ENCODE measurements at places on chromosomes 1 and 21. TPM values are rescaled to one million over a fixed set of nuclear protein-coding genes. Genes with fewer than 3 reads are reported as not detected.

DNA sequence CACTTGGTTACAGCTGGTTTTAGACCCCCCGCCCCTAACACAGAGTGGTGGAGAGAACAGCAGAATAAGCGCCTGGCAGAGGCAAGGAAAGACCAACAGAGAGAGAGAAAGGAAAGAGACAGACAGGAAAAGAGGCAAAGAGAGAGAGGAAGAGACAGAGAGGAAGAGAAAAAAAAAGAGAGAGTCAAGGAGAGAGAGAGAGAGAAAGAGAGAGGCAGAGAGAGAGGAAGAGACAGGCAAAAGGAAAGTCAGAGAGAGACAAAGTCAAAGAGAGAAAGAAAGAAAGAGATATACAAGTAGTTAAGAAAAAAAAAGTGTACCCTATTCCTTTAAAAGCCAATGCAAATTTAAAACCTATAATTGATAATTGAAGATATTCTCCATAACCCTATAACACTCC, 13.0 kb upstream of the NEK2 start:
- no peak for DNase-seq
- H3K27me3 ChIP-seq, result peaks cover 12% of the 10 kb centered on the region
- H3K4me3 ChIP-seq, result no peak overlapping the region
- no peak overlapping the region for H3K27ac ChIP-seq

DNA sequence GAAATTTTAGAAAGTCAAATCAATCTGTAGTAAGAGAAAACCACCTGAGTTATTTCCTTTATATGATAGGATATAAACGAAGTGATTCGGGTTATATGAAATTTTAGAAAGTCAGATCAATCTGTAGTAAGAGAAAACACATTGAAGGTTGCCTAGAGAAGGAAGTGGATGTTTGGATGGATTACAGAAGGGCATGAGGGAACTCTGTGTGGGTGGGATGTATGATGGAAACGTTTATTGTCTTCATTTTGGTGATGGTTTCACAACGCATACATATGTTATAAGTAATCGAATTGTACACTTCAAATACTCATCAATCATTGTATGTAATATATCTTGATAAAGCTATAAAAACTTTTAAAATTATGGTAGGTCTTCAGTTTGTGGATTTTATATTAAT, 5.1 kb downstream of the CR1 start:
- no peaks in the 10 kb centered on the region for H3K4me1 ChIP-seq
- H3K27me3 ChIP-seq, result peaks cover 50% of the 10 kb centered on the region
- H3K4me3 ChIP-seq, result no peak overlapping the region
- H3K27ac ChIP-seq, result no peak overlapping the region

- H3K4me3 ChIP-seq, result no peak overlapping the region
- no peak for DNase-seq
- H3K27me3 ChIP-seq, result peaks cover 9% of the 10 kb centered on the region
These were observed 65.6 kb upstream of the RRP15 start for GRCh38 chr1:218219460-218219859.

GRCh38 chr1:61368876-61369275, 286.5 kb downstream of the NFIA start:
- no peak overlapping the region for H3K4me3 ChIP-seq
- no peaks in the 10 kb centered on the region for H3K27me3 ChIP-seq
- H3K4me1 ChIP-seq, result peaks cover 9% of the 10 kb centered on the region
- no peak overlapping the region for H3K27ac ChIP-seq

- H3K4me1 ChIP-seq, result peaks cover 26% of the 10 kb centered on the region
- no peak overlapping the region for H3K27ac ChIP-seq
- H3K27me3 ChIP-seq, result no peaks in the 10 kb centered on the region
- H3K36me3 ChIP-seq, result no peaks in the 10 kb centered on the region
These were observed 11.3 kb downstream of the HIVEP3 start for GRCh38 chr1:41907446-41907845.

GRCh38 chr1:10628685-10629084, 153.9 kb downstream of the PEX14 start:
- peaks cover 3% of the 10 kb centered on the region for H3K36me3 ChIP-seq
- no peak for DNase-seq
- no peak overlapping the region for H3K4me3 ChIP-seq
- no peak overlapping the region for H3K27ac ChIP-seq
- H3K27me3 ChIP-seq, result no peaks in the 10 kb centered on the region

DNA sequence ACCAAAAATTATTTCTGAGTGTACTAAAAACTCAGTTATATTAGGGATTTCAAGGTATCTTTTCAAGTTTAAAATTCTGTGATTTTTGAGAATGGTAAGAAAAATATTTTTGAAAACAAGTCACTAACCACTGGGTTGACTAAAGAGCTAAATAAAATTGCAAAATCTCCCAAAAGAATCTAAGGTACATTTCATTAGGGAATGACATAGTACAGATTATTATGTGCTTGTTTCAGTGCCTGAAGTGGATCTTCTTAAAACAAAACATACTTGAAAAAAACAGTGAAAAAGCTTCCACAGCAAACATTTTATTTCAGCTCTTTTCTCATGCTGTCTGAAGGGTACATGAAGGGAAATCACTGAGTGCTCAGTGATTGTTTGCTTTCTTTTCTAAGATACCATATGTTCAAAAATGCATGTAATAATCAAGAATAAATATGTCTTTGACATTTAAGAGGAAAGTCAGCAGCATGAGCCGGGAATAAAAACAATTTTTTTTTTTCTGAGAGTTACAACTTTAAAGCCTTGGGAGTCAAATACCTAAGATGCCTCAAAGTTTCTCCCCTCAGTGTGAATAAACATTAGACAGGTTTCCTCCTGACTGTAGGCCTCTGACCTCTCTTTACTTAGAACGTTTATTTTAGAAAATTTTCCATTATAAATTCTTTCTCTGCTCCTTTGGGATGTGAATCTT, 200.7 kb downstream of the KCNT2 start:
- DNase-seq, result no peak
- no peak overlapping the region for H3K4me3 ChIP-seq
- no peak overlapping the region for H3K27ac ChIP-seq
- peaks cover 8% of the 10 kb centered on the region for H3K4me1 ChIP-seq
- H3K36me3 ChIP-seq, result no peaks in the 10 kb centered on the region

DNA sequence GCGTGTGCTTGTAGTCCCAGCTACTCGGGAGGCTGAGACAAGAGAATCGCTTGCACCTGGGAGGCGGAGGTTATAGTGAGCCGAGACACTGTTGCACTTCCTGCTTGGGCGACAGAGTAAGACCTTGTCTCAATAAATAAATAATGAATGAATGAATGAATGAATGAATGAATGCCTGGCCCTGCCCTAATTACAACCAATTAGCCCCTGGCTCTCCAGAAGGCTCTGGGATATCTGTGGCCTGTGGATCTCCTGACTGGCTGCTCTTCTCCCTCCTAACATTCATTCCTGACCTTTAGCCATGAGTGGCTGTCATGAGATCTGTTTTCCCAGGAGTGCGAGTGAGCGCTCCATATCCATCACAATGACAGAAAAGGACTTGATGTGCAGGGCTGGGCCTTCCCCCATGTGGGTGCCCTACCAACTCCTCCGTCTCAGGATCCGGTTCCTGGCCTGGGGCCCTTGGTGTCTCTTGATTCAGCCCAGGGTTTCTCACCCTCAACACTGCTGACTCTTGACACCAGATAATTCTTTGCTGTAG, 243.6 kb upstream of the TMEM51 start:
- DNase-seq, result no peak

- DNase-seq, result no peak
- no peaks in the 10 kb centered on the region for H3K27me3 ChIP-seq
- no peak overlapping the region for H3K4me3 ChIP-seq
These were observed 14.4 kb downstream of the CD34 start for GRCh38 chr1:207896547-207896946.

DNA sequence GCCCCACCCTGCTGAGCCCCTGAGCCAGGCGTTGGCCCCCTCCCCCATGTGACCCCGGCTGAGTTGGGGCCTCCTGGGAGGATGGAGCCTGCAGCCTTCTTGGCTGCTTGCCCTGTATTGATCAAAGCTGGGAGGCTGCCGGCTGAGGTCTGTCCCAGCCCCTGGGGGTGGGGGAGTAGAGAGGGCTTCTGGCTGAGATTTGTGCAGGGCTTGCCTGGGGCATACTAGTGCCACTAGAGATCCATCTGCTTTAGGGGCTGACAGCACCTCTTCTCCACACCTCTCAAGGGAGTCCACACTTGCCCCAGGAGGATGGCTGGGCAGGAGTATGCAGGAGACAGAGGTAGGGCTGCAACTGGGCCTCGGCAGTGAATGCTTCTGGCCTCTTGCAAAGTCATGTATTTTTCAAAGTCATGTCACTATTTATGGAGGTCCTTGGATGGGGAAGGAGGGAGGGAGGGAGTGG, 53.6 kb upstream of the SSBP3 start:
- H3K27ac ChIP-seq, result peak overlapping the region; percentile 16
- H3K4me3 ChIP-seq, result no peak overlapping the region
- peaks cover 8% of the 10 kb centered on the region for H3K27me3 ChIP-seq
- no peaks in the 10 kb centered on the region for H3K36me3 ChIP-seq
- H3K4me1 ChIP-seq, result peaks cover 19% of the 10 kb centered on the region
- peak; percentile 81 for DNase-seq

DNA sequence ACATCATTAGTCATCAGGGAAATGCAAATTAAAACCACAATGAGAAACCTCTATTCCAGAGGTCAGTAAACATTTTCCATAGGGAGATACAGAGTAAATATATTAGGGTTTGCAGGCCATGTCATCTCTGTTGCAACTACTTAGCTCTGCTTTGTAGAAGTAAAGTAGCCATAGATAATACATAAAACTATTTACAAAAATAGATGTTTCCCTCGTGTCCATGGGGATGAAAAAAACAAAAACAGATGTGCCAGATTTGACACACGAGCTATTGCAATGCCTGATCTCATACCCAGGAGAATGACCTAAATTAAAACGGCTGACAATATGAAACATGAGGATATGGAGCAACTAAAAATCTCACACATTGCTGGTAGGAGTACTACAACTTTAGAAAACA, 17.3 kb downstream of the LTN1 start:
- H3K36me3 ChIP-seq, result peaks cover 20% of the 10 kb centered on the region
- no peaks in the 10 kb centered on the region for H3K27me3 ChIP-seq
- no peak overlapping the region for H3K27ac ChIP-seq
- no peak overlapping the region for H3K4me3 ChIP-seq
- H3K4me1 ChIP-seq, result no peaks in the 10 kb centered on the region
- DNase-seq, result no peak

DNA sequence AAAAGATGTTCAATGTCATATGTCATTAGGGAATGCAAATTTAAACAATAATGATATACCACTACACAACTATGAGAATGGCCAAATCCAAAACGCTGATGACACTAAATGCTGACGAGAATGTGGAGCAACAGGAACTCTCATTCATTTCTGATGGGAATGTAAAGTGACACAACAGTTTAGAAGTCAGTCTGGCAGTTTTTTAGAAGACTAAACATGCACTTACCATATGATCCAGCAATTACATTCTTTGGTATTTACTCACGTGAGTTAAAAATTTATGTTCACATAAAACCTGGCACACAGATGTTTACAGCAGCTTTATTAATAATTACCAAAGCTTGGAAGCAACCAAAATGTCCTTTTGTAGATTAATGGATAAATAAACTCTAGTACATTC, 110.4 kb upstream of the C1orf21 start:
- no peak for DNase-seq
- H3K27me3 ChIP-seq, result no peaks in the 10 kb centered on the region
- H3K27ac ChIP-seq, result no peak overlapping the region

- H3K4me3 ChIP-seq, result no peak overlapping the region
- DNase-seq, result no peak
- H3K4me1 ChIP-seq, result no peaks in the 10 kb centered on the region
- H3K27me3 ChIP-seq, result no peaks in the 10 kb centered on the region
- H3K27ac ChIP-seq, result no peak overlapping the region
These were observed 35.4 kb downstream of the VPS45 start for GRCh38 chr1:150102986-150103385.

DNA sequence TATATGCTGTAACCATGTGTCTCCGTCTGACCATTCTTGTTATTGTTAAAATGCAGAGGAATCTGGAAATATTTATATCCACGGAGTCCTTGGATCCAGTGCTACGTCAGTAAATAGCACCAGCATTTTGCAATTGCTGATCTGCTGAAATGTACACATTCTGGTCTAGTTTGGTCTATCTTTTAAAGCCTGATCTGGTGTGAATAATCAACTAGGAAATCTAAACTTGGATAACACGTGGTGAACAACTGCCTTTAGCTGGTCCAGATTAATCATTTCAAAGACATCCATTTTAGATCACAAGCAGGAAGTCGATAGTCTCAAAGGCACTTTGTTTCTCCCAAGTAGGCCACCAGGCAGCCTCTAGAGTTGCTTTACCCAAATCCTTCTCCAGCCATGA, 32.6 kb downstream of the PDPN start:
- H3K4me3 ChIP-seq, result no peak overlapping the region
- DNase-seq, result no peak
- no peaks in the 10 kb centered on the region for H3K36me3 ChIP-seq
- H3K4me1 ChIP-seq, result no peaks in the 10 kb centered on the region
- H3K27me3 ChIP-seq, result no peaks in the 10 kb centered on the region

- H3K4me1 ChIP-seq, result no peaks in the 10 kb centered on the region
- H3K27me3 ChIP-seq, result no peaks in the 10 kb centered on the region
- H3K4me3 ChIP-seq, result no peak overlapping the region
- no peak for DNase-seq
- H3K36me3 ChIP-seq, result no peaks in the 10 kb centered on the region
These were observed 563.3 kb downstream of the KIF26B start for GRCh38 chr1:245718123-245718522.

DNA sequence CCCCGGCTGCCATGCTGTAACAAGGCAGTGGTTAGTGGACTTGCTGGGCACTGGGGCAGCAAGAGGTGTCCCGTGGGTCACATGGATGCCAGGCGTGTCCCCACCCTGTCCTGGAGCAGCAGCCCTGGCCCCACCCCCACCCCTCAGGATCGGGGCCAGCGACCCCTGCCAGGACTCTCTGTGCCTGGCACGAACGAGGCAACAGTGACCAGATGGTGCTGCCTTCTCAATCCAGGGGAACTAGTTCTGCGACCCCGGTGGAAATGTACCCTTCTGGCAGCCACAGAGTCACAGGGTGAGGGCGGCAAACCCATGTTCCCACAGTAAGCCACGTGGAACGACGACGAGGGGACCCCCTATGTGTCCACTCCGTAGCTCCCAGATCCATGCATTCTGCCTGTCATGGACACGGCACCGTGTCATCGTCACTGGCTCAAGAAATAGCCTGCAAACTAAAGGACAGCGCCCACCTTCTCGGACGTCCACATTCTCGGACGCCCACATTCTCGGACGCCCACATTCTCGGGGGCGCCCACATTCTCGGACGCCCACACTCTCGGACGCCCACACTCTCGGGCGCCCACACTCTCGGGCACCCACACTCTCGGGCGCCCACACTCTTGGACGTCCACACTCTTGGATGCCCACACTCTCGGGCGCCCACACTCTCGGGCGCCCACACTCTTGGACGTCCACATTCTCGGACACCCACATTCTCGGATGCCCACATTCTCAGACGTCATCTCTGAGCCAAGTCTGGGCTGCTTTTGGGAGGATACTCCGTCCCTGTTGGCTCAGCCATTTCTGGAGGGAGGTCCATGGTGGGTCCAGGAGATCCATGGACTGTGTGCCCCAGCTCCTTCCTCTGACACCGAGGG, 19.6 kb upstream of the ACTRT2 start:
- peaks cover 63% of the 10 kb centered on the region for H3K27me3 ChIP-seq
- H3K27ac ChIP-seq, result no peak overlapping the region
- no peak for DNase-seq
- H3K4me3 ChIP-seq, result no peak overlapping the region

Gene NBPF6
- not detected for total RNA-seq

Gene FCMR
- 1.1 TPM for total RNA-seq

Gene USH2A
- total RNA-seq, result not detected

Gene GREM2
- total RNA-seq, result not detected

Gene FALEC
- 0.71 TPM for total RNA-seq

Gene TDRD5
- total RNA-seq, result not detected

Gene MAB21L3
- 0.21 TPM for total RNA-seq

Gene RAB3B
- total RNA-seq, result 0.49 TPM

Gene SASS6
- 8.7 TPM for total RNA-seq

Gene LDLRAP1
- 8.3 TPM for total RNA-seq

Gene VPS72
- total RNA-seq, result 91.4 TPM

Gene SPRR1A
- total RNA-seq, result not detected

Data from Calu3 (cell line).